ENCODE measurements at places on chromosomes 12 and 14.

DNA sequence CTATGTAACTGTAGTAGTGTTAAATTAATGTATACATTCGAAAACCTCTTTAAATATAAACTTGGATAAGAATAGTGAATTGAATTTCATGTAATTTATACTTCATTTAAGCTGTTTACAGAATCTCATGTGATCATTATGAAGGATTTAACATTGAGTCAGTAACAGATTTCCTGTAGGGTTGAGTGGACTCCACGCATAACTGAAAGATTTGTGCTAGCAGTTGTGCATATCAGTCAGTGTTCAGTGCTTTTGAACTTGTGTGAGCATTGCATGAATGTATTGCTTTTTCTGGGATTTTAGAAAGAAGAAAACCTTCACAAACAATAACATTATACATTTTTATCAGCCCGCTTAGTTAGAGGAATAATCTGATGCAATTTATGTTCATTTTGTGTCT lies 1435.3 kb downstream of the LRFN5 start:
- no peak for DNase-seq

DNA sequence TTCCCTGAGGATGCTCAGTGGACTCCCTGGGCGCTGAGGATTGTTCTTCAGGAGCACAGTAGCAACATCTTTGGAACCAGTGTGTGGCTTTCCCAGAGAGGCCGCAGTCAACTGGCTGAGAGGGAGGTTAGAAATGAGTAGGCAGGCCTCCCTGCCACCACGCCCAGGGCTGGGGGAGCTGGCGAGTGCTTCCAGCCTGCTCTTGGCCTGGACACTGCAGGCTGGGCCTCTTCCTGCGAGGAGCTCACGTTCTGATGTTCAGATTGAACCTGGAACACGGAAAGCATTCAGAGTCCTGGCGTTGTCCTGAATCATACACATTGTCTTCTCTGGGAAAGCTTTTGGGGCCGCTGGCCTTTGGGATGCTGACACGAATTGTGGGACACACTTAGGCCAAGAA lies 15.6 kb downstream of the TSPAN9 start:
- no peak for DNase-seq

DNA sequence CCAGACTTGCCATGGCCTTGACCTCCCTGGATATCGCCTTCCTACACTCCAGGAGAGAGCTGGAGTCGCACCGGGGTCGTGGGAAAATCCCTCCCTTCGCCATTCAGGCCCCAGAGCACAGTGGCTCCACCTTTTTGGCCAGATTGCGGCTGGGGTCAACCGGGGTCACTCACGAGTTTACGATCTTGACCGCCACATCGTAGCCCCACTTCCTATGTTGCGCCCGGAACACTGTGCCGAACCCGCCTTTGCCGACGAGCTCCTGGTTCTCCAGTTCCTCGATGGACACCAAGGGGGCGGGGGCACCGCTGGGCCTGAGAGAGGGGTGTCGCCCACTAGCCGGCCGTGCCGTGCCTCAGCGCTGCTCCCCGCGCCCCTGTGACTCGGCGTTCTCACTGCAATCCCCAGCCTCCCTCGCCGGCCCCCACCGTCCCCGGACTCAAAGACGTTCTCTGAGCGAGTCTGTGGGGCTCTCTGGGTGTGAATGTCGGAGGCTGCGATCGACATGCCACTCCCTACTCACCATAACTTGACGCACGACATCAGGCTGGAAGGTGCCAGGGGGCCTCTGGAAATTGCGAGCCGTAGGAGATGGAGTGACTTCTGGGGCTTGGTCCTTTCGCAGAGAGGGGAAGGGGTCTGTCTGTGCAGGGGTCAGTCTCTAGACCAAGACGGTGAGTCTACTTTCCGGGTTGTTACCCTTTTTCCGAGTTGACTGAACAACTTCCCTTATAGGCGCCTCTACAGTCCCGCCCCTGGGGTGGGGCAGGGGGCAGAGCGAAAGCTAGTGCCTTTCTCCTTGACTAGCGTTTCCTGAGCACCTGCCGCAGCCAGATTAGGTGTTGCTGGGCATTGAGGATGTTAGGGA lies at the start of gene RIPK3:
Gene RIPK3, minus strand, starts transcription at position 708 of the 868 bp plus-strand sequence. Its CDS starts 165 bp downstream, at position 543.
- peak; percentile 65 for DNase-seq

GRCh38 chr12:49545815-49546214 lies 7.0 kb downstream of the KCNH3 start:
- no peak for DNase-seq

GRCh38 chr12:32379213-32379612 lies 20.1 kb upstream of the FGD4 start:
- DNase-seq, result no peak

GRCh38 chr14:53355581-53356112 lies 202.5 kb upstream of the DDHD1 start:
- DNase-seq, result no peak

DNA sequence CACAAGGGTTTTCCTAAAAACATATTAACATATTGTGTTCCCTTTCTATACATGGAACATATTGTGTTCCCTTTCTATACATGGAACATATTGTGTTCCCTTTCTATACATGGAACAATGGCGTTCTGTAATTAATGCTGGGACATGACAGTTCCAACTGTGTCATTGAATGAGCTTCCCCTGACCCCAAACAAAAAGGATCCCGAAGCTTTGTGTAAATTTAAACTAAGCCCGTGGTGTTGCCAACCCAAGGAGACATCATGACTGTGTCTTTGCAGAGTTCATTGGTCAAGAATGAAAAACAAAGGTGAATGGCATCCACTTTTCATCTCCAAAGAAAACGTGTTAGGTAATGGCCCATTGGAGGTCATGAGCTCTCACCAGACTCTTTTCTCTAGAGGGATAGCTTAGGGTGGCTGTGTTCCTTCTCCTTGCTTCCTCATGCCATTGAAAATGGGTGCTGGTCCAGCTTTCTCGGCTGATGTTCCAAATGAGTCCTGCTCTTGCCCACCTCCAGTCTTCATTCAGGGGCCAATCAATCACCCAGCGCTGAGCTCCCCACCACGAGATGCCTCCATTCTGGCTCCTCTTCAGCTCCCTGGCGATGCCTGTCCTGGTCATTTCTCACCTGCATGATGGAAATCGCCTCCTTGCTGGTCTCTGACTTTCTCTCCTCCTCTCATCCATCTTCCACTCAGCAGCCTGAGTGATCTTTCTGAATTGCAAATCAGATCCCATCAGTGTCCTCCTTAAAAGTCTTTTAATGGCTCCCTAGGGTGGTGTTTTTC lies 156.1 kb downstream of the VRK1 start:
- DNase-seq, result no peak

DNA sequence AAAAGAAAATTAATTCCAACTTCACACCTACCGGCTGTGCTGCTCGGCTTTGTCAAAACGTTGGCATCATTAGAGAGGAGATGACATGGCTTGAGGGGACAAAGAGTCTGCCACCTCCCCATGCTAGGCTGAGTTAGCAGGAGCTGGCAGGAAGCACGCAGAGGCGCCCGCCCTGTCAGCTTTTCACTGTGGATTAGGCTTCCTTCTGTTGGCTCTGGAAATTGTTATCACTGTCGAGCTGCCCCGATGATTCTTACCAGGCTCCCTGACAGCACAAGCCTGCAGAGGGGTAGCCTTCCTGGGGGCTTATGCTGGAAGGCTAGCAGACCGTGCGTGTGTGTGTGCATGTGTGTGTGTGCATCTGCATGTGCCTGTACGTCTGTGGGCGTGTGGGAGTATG lies 490.9 kb upstream of the TBX3 start:
- no peak for DNase-seq

DNA sequence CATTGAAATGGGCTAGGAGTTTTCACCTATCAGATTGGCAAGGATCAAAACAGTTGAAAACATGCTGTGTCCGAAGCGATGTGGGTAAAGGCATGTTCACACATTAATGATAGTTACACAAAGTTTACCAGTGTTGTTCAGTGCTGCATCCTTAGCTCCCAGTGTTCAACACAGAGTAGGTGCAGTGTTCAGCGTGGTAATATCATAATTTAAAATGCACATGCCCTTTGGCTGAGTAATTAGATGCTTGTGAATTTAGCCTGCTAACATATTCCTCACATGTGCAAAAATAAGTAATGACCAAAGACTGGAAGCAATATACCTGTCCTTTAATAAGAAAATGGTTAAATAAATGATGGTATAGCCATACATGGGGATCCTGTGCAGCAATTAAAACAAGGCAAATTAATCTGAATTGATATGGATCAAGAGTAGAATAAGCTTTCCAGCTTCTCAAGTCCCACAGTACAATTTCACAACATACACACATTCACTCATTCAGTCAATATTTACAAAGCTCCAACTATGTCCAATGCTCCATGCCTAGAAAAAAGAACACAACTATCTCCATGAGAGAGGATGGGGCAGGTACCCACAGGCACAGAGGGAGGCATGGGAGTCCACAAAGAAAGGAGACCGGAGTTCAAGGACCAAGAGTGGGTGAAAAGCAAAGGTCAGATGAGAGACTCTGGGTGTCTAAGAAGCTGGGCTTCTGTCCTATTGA lies 12.8 kb downstream of the TMCC3 start:
- no peak for DNase-seq

DNA sequence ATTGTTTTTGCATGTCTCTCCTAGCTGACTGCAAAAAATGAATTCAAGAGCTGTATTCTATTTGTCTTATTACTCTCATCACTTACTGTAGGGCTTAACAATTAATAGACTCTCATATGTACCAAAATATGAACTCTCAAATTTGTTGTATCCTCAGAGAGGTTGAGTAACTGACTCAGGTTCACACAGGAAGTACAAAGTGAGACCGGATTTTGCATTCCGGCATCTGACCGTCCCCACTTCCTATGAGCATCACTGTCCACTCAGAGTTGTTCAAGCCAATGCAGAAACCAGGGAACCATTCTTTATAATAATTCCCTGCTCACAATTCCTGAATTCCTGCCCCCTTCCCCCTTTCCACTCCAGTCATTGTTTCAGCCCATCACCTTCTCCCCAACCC lies 113.3 kb upstream of the AMIGO2 start:
- no peak for DNase-seq

GRCh38 chr14:67680121-67680602 lies 5.7 kb upstream of the VTI1B start:
- no peak for DNase-seq

DNA sequence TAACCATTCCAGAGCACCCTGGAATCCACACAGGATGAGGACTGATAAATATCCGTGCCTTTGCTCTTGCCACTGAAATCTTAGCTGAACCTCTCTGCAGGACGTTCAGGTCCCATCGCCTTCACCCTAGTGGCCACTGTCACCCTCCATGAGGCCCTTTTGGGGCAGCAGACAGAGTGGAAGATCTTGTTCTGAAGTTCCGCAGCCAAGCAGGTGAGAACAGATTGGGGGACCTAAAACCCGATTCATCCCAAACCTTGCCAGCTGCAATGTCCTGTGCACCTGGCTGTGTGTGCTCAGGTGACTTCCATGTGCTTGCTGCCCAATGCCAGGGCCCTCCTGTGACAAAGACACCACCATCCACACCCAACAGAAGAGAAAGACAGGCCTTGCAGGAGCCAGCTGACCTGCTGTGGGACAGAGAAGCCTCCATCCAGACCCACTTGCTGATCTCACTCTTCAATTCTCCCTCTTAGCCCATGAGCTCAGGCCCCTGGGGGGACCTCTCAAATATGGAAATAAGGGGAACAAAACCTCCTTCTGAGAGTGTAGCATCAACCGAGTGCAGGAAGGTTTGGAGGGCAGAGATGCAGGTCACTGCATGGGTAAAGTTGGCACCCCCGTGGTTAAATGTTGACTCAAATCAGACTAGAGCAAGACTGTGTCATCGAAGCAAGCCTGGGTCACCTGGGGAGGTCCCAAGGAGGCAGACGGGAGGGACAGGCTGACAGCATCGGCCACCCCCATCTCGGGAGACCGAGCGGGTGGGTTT lies 308.7 kb upstream of the DIO3 start:
- DNase-seq, result no peak

- DNase-seq, result no peak
Measured at GRCh38 chr12:68780731-68781130, 27.2 kb upstream of the MDM2 start.

DNA sequence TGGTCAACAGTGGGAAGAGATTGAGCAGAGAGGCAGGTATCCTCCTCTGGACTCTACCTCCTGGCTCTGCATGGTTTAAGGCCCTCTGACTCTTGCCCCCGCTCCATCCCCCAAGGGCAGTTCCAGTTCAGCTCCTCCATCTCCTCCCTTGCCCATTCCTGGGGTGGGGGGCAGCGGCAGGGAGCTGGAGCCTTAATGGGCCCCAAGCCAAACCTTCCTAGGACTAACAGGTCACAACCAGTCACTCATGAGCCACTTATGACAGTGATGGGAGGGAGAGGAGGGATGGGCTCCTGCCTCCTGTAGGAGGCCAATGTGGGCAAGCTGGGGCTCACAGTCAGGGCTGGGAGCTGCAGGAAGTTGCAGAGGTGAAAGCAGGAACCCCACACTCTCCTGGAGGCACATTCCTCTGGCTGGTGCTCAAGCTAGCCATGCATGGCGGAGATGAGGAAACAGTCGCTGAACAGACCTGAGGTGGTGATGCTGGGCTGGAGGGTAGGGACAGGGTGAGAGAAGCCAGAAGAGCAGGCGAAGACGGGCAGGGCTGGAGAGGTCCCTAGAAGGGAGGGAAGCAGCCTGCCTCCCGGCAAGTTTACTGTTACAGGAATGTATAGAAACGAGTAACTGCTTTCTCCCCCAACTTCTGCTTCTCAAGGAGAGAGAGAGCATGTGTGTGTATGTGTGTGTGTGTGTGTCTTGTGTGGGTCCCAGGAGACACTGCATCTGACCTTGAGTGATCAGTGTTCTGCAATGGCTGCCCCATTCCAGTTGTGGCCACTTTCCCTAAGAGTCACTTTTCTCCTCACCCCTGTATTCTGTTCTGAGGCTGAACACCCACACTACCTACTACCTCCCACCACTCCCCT lies 5.0 kb upstream of the RAPGEF3 start:
- no peak for DNase-seq

DNA sequence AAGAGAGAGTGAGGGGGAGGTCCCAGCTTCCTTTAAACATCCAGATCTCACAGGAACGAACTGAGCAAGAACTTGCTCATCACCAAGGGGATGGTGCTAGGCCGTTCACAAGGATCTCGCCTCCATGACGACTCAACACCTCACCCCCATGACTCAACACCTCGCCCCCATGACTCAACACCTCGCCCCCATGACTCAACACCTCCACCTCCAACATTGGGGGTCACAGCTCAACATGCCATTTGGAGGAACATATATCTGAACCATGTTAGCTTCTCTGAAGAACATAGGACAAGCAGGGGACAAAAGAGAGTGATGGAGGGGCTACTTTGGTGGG lies 66.0 kb upstream of the LHX5 start:
- no peak for DNase-seq

DNA sequence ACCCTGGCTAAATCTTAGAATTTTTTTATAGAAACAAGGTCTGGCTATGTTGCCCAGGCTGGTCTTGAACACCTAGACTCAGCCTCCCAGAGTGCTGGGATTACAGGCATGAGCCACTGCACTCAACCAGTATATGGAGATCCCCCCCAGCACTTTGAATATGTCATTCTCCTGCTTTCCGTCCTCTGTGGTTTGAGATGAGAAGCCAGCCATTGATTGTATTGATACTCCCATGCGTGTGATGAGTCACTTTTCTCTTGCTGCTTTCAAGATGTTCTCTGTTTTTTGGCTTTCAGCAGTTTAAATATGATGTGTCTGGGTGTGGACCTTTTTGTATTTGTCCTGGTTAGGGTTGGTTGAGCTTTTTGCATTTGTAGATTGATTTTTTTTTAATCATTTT lies 75.2 kb upstream of the DNM1L start:
- DNase-seq, result no peak

GRCh38 chr12:77766224-77766623 lies 64.5 kb upstream of the NAV3 start:
- DNase-seq, result no peak

- no peak for DNase-seq
Measured at GRCh38 chr14:77421201-77421600, 2.1 kb downstream of the NOXRED1 start.

GRCh38 chr12:91210144-91210543 lies 27.5 kb upstream of the DCN start:
- no peak for DNase-seq

GRCh38 chr14:92651106-92651757 lies 97.2 kb downstream of the LGMN start:
- peak; percentile 86 for DNase-seq

Data from central memory CD4-positive, alpha-beta T cell (primary cell).